ENCODE measurements at places on chromosomes 2 and 18.
A peak's percentile ranks its signal among the peaks of the same experiment; 100 is the strongest.

- no peak for DNase-seq
These were observed 84.2 kb downstream of the ACKR3 start for GRCh38 chr2:236653863-236654262.

GRCh38 chr2:224565452-224566035, 19.6 kb downstream of the CUL3 start:
- no peak for DNase-seq

DNA sequence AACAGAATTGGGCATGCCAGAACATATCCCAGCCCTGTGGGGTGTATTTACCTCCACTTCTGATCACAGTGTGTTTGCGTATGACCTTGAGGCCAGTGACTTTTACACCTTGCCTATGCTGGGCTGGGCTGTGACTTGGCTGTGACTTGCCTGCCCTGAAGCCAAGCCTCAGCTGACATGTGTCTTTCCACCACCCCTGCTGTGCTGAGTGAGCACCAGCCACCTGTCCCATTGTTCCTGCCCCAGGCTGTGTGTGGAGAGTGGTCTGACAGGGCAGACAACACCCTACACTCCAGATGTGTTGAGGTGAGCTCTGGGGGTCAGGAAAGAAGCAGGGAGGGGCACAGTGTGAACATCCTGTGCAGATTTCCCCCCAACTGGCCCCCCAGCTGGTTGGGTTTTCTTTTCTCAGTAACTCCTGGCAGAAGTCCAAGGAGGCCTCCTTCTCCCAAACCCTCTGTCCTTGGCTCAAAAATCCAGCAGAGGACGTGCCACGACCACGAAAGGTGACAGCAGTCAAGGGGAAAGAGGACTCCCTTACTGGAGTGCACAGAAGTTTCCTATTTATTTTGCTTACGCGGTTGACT, 5.1 kb upstream of the STEAP3 start:
- no peak for DNase-seq

- no peak for DNase-seq
These were observed 38.7 kb downstream of the RPL31 start for GRCh38 chr2:101040761-101041160.

DNA sequence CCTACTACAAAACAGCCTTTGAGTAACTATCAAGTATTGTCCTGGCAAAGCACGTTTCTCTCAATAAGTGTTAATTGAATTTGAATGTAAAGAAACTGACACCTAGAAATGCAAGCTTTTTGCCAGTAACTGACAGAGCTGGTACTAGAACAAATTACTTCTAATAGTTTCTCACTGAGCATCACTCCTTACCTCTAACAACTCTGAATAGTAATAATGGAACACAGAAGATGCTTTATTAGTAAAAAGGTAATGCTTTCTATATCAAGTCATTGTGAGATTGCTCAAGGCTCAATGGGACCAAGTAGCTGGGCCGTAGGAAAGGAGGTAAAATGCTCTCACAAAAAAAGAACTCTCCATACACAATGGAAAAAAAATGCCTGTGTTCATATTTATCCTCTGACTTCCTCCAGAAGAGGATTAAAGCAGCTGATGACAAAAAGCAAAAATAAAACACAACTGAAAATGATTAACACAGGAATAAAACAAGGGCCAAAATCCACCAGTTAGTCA, 11.8 kb downstream of the RASGRP3 start:
- no peak for DNase-seq

- no peak for DNase-seq
These were observed 116.5 kb upstream of the OTOS start for GRCh38 chr2:240256704-240257637.

DNA sequence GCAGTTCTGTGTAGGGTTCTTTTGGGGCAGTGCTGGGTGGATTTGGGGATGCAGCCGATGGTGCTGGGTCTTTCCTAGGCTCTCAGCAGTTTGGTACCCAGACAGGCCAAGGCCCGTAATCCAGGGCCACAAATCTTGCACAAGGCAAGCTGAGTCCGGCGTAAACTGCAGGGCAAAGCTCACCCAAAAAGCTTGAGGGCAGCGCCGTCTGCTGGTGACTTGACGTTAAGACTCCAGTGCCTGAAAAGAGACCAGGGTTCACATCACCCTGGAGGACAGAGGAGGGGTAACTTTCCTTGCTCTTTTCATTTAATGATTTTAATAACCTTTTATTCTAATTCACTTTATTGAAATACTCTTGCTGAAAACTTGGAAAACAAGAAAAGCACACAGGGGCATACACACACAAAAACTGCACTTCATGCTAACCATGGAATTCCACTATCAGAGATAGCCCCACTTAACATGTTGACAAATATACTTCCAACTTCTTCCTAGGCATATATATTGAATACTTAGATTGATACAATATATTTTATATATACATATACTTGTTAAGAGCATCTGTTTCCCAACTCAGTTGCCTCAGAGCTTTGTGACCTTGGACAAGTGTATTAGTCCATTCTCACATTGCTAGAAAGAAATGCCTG, 38.9 kb downstream of the CNGA3 start:
- peak; percentile 41 for DNase-seq

DNA sequence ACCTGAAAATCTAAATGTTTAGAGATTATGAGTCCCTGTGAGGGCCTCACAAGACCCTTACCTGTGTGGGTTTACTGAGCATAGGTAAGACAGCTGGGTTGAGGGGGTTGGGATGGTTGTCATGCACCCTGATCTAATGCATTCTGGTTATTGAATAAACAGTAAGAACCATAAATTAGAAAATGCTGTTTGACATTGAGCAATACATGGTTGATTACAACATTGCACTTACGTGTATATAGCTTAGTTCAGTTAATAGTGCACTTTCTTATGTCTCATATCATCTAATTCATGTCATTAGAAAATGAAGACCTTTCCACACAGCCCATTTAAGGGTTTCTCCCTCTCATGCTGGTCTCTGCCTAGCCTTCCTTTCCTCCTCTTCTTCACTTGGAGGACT, 253.5 kb upstream of the ATP5MC3 start:
- DNase-seq: no peak

DNA sequence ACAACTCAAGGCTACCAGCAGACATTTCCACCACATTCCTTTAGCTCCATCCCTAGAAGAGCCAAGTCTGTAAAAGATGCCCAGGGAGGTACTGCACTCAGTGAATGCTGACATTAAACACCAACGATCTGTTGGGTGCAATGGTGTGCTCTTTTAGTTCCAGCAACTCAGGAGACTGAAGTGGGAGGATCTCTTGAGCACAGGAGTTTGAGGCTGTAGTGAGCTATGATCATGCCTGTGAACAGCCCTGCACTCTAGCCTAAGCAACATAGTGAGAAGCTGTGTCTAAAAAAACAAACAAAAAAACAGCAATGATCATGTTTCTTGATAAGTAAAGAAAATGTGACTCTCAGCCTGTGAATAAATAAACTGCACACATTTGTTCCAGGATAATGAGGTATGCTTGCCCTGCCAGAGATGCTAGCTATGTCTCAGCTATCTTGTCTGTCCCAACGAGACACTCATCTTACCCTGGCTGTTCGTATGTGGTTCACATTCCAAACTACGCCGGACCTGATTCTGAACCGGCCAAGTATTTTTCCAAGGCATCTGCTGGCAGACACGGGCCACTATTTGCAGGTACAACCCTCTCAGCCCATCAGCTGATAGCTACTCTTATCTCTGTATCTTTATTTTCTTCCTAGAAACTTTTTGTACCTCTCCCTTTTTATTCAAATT, 21.8 kb downstream of the TMEM182 start:
- no peak for DNase-seq

- no peak for DNase-seq
These were observed 24.0 kb upstream of the CTIF start for GRCh38 chr18:48514786-48515185.

- DNase-seq: no peak
These were observed 19.7 kb upstream of the GATA6 start for GRCh38 chr18:22149710-22150109.

DNA sequence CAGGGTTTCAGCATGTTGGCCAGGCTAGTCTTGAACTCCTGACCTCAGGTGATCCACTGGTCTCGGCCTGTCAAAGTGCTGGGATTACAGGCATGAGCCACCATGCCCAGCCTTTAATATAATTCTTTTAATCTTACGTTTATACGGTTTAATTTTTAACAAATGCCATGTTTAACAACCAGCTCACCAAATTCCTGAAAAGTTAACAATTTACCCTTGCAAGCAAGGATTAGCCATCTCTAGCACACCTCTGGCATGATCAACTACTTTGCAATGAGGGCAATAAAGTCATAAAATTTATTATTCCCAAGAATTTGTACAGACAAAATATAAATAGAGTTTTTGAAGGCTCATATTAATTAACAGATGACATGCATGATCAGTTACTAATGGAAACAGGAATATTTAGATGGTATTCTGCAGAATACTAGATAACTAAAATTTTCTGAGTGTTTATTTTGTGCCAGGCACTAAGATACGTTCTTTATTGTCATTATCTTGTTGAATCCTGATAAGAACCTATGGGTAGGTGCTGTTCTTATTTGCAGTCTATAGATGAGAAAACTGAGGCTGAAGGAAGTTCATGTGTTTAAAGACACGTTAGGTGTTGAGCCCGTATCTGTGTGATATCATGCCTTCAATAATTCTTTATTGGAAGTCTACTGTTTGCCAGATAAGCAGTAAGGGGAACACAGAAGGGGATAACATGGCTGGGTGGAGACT, 190.1 kb downstream of the CDCA7 start:
- no peak for DNase-seq

DNA sequence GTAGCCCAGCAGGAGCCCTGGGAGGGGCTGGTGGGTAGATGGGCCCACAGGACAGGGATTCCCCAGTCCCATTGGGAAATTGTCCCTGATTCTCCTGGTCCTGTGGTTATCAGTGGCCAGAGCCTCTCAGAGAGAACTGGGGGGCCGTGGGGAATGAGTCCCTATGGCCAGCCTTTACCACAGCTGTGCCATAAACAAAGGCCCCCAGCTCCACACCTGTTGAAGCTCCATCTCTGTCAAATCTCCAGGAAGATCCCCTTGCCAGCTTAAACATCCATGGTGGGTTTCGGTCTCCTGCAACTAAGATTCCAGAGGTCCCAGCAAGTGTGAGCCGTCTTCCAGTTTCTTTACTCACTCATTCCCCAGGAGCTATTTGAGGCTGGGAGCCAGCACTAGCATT, 897.1 kb downstream of the LRRTM4 start:
- DNase-seq: no peak

DNA sequence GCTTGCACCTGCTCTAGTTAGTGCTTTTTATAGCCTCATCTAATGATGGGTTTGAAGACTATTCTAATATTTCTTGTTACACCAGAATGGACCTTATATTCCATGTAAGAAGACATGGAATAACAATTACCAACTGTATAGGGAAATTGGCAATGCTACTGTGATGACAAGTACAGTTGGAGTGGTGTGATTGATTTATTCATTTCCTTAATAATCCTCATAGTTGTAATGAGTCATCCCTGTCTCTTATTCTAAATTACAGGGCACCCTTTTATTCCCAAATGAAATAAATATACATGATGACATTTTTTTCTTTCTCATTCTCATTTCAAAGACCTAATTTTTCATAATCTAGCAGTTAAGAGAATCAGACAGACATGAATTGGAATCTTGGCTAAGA, 18.3 kb upstream of the TLK1 start:
- no peak for DNase-seq

GRCh38 chr2:218679119-218679518, 7.2 kb downstream of the STK36 start:
- DNase-seq: no peak

DNA sequence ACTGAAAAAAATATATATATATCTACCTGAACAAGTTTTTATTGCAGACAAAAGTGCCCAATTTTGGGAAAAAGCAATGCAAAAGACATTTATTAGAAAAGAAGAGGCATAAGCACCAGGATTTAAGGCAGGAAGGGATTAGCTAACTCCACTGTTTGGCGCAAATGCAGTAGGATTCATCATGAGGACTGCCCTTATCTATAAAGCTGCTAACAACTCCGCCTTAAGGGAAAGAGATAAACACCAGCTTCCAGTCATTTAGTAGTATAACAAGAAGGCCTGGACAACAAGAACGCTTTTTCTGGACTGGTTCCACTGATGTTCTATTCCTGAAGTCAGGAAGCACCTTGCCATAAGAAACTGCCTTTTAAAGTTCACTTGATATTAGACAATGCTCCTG, 52.9 kb upstream of the FSHR start:
- DNase-seq: no peak

- no peak for DNase-seq
These were observed 487.6 kb downstream of the METTL4 start for GRCh38 chr18:2083691-2084090.

- no peak for DNase-seq
These were observed 20.2 kb upstream of the SSB start for GRCh38 chr2:169778446-169778845.

GRCh38 chr2:132417430-132418035, 928 bp downstream of the GPR39 start:
- no peak for DNase-seq

DNA sequence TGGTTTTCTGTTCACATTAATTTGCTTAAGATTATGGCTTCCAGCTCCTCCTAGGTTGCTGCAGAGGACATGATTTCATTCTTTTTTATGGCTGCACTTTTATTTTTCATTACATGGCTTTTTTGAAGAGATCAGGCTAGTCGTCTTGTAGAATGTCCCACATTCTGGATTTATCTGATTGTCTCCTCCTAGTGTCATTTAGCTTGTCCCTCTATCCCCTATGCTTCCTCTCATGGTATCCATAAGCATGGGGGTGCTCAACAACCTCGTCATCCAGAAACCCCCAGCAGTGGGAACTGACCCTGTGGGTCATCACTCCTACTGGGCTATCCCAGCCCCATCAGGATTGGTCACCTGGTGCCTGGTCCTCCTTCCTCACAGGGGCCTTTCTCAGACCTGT, 49.6 kb downstream of the SERTAD2 start:
- no peak for DNase-seq

- DNase-seq: no peak
These were observed 508.3 kb upstream of the MYT1L start for GRCh38 chr2:2839393-2839781.

- peak; percentile 4 for DNase-seq
These were observed 35.7 kb upstream of the TAF4B start for GRCh38 chr18:26190506-26190905.

DNA sequence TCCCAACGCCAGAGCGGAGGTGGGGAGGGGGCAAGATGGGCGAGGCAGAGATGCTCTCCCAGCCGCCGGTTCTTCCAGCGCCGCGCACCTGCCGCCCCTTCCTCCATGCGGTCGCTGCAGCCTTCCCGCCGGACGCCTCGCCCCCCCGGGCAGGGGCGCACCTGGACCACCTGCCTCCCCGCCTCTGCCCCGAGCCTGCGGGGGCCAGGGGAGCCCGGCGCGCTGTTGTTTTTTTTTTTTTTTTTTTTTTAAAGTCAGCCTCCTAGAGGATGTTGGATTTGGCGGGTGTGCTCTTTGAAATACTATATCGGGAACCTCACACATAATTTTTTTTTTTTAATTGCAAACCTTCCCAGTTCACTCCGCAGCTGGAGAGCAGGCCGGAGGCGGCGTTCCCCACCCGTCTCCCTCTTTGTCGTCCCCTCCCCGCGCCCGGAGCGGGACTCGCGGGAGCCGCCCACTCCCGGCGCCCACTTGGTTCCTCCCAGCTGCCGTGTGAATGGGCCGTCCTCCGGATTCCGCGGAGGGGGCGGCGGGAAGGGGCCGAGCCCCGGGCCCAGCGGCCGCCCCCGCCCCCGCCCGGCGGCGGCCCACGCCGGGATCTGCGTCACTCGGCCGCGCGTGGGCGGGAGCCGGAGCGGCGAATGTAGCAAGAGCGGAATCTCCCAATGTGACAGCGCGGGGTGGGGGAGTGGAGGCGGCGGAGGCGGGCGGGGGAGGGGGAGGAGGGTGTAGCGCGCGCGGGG, 421 bp upstream of the NAB1 start:
- peak; percentile 86 for DNase-seq

Measured in activated T-helper 1 cell treated with Interleukin-2 at 50 U/mL for 16 hours (primary cell).